ENCODE measurements at places on chromosomes 5 and 9.
A peak's percentile ranks its signal among the peaks of the same experiment; 100 is the strongest.

- no peak for DNase-seq
Measured at GRCh38 chr9:111610845-111611244, 11.4 kb upstream of the PTGR1 start.

DNA sequence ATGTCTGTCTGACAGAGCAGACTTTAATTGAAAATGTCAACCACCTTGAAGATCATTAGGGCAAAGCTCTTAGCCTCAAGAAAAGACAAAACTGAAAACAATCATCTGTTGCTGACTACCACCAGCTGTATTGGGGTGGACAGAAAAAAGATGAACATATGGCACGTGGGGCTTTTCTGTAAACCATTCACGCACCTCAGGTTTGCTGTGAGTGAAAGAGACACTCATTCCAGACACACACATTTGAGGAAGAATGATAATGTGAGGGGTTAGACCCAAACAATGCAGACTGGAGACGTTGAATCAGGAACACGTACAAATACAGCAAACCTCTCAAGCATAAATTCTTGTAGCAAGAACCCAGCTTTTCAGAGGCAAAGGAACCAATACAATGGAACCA, 158.7 kb downstream of the EBF1 start:
- DNase-seq = no peak

- no peak for DNase-seq
Measured at GRCh38 chr5:16757989-16758501, 141.2 kb upstream of the RETREG1 start.

GRCh38 chr9:272251-273213, 57.9 kb downstream of the DOCK8 start:
- DNase-seq = peak; percentile 58

DNA sequence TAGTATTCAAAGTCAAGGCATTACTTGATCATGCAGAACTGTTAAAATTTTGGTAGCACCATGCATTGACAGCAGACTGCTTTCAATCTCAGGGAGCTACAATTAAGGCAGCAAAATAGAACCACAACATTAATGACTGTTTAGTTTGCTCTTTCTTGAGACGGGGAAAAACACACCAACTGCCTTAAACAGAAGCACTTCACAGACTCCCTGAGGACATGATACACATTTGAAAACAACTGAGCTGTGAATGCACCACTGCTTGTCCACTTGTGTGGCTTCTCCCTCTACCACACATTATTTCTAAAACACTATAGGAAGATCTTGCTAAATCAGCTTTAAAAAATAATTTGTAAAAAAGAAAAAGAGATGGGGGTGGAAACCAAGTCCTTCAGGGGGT, 79.6 kb upstream of the MAST4 start:
- no peak for DNase-seq

DNA sequence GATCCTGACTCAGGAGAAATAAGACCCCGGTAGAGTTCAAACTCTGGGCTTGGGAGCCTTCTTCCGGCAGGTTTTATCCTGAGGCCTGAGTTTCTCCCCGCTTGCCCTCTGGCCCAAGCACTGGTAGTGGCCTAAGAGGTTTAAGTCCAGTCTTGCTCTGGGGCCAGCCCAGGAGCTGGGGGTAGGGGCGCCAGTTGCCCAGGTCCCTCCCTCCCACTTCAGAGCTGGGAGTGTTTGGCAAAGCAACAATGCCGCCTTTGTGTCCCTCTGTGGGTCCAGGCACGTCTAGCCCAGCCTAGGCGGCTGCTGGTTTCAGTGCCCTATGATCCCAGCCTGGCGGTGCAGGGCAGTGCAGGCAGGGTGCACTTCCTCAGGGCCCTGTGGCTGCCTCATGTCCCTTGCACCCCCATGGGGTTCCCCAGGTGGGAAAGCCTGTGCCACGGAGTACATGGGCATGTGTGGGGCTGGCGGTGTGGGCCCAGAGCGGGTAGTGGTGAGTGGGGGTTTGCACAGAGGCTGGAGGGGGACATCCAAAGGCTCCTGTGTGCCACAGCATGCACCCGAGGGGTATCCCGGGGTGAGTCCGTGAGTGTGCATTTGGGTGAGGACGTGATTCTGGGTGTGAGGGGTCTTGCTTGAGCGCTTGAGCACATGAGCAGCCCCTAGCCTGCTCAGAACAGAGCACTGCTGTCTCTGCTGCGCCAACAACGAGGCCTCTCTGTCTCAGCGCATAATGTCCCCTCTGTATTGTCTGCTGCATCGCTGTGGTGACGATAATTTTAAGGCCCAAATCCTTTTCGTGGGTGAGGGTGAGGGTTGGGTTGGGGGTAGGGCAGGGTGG, 61.7 kb upstream of the PSD2 start:
- no peak for DNase-seq

GRCh38 chr5:138725818-138726416, 27.3 kb upstream of the CTNNA1 start:
- DNase-seq = no peak

DNA sequence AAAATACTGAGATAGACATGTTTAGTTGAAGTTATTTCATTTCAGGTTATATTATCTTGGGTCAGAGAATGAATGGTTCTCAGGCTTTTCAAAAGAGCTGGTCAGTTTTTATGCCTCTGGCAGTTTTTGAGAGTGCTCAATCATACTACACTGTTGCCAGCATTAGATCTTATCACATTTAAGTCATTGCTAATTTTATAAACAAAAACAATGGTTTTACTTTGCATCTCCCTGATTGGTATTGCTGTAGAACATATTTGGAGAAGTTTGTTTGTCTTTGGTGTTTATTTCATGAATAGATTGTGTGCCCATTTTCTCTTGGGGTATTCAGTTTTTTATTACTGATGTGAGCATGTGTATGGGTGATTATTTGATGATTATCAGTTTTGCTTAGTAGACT, 1.5 kb downstream of the CATSPER3 start:
- DNase-seq = no peak

GRCh38 chr5:66769839-66770617, 173.8 kb downstream of the MAST4 start:
- DNase-seq = no peak

GRCh38 chr5:176877793-176878331, 21.3 kb downstream of the HK3 start:
- no peak for DNase-seq
